ENCODE measurements at places on chromosomes 3 and 15.
A peak's percentile ranks its signal among the peaks of the same experiment; 100 is the strongest.

DNA sequence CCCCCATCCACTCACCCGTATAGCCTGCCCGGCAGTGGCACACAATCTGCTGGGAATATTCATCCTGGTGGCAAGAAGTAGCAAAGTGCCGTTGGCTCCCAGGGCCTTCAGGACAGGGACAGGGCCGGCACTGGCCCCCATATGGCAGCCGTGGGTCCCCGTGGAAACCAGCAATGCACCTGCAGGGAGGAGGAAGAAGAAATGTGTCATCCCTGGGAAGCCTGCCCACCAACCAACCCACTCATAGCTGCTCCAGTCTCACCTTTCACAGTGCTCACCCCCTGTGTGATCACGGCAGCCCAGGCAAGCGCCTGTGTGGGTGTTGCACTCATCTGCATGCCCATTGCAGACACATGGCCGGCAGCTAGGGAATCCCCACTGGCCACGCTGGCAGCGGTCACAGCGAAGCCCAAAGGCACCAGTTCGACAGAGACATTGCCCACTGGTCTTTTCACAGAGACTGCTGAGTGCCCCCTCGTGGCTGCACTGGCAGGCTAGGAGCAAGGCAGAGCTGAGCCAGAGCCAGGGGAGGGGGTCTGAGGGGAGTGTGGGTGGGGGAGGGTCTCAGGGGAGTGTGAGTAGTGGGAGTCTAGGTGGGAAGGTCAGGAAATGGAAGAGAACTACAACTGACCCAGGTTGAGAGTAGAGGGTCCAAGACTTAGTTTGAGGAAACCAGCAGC lies 4.5 kb upstream of the USP19 start:
- DNase-seq, result no peak

- no peak for DNase-seq
These were observed 737.1 kb downstream of the FHIT start for GRCh38 chr3:60514085-60514649.

GRCh38 chr3:133168025-133168401 lies 129.8 kb downstream of the TMEM108 start:
- DNase-seq, result no peak

DNA sequence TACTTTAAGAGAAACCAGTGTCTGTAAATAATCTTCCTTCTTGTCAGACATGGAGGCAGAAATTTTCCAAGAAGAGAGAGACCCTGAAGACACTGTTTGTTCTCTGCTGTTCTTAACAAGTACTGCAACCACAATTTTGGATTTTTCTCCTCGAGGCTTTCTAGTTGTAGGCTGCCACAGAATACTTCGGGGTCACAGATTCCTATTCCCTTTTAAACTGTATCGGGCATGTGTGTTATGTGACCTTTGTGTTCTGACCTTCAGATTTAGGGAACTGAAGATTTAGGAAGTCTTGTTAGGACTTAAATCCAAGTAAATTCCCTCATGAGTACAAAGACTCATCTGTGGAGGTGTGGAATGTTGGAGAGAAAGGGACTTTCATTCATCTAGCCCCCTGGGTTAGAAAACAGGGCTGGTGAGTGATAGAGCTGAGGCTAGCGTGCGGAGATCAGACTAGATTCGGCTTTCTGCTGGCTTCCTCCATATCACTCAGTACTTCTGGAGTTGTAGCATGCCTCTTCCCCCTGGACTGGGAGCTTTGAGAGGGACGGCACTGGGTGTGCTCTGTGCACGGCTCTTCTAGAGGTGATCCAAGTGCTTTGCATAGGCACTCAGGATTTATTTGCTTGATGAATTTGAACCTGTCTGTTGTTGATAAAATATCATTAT lies 237.0 kb downstream of the LPP start:
- DNase-seq, result no peak

DNA sequence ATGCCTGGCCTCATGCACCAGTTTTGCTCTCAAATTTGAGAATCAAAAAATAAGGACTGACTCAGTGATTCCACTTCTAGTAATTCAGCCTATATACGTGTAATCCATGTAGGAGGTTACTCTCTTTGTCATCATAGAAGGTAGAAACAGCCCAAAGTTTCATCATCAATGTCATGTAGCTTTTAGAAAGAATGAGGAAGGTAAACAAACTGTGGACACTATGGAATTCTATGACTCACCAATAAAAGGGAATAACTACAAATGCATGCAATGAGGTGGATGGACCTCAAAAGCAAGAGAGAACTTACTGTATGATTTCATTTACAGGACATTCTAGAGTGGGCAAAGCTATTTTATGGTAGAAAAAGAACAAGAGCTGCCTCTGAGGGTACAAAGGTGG lies 93.2 kb upstream of the LRIG1 start:
- DNase-seq, result no peak

- peak; percentile 59 for DNase-seq
These were observed 92.0 kb downstream of the SNRK start for GRCh38 chr3:43378066-43378935.

- no peak for DNase-seq
These were observed 363 bp downstream of the MAGI1 start for GRCh38 chr3:66038384-66038725.

All from stimulated activated CD4-positive, alpha-beta T cell treated with anti-CD3 and anti-CD28 coated beads, Interleukin-12 subunit alpha, Interleukin-12 subunit beta, amount 100 ng/mL, for 4 hours (primary cell).